ENCODE measurements at places on chromosomes 1 and 21.

DNA sequence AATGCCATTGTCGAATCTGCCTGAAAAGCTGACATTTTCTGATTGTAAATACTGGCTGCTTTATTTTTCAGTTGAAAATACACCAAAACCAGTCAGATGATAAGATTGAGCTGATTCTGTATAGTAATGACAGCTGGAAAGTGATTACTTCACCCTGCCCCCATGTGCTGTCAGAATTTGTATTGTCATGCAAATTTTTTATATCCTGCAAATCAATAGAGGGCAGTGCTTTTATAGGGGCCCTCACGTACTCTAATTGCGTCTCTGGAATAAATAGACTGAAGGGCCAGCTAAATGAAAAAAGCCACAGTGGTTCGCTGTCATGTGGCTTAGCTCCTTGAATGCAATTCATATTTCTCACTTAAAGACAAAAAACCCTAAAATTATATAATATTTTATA lies 208.6 kb downstream of the LHX8 start:
- no peak for DNase-seq

DNA sequence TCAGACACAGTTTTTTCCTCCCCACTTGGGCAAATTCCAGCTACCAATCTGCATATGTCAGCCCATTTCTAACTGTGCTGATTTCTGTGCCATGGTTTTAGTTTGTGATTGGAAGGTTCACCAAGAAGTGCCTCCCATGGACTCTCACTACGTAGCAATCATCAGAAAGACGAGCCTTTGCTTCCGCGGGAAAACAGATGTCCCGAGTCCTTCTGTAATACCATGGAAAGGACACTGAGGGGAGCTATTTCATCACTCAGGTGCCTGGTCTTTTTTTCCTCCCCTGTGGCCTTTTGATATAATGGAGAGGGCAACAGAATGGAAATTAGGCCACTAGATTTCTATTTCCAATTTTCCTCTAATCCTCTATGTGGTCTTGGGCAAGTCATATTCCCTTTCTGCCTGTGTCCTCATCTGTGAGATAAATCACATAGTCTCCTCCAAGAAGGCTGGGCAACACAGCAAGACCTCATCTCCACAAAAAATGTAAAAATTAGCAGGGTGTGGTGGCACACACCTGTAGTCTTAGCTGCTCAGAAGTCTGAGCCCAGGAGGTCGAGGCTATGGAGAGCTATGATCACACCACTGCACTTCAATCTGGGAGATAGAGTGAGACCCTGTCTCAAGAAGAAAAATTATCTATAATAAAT lies 24.8 kb downstream of the LEMD1 start:
- DNase-seq: peak; percentile 83

GRCh38 chr1:109802901-109803561 lies 39.3 kb upstream of the EPS8L3 start:
- no peak for DNase-seq

GRCh38 chr1:52551507-52552235 lies 1.2 kb downstream of the TUT4 start:
- DNase-seq: no peak

DNA sequence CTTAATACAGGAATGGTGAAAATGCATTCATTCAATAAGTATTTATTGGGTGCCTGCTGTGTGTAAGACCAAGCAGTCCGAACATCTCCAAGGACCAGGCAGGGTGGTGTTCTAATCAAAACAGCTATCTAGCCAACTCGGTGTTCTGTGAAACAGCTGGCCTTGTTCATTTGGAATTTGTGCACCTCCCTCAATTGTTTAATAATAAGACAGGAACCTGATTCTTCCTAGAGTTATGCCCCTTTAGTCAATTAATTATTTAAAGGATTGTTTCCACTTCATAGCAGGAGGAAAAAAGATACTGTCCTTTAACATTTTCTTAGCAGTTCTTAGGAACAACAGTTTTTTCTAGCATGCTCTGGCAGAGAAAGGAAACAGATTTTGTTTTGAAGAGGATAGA lies 30.4 kb downstream of the S100A10 start:
- DNase-seq: no peak

DNA sequence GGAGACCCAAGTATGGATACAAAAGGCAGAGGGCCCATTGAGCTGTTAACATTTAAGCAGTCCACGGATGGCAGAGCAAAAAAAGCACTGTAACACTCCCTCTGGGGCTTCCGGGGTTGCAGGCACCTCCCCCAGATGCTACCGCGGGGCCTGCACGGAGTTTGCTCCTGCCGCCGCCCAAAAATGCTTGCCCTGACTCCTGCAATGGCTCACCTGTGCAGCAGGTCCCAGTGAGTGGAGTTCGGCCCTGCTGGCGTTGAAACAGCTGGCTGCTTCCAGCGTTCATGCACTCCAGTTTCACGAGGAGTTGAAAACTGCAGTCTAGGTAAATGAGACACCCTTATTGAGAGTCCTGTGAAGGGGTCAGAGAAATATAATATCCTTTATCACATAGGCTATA lies 832.8 kb downstream of the NCAM2 start:
- DNase-seq: no peak

DNA sequence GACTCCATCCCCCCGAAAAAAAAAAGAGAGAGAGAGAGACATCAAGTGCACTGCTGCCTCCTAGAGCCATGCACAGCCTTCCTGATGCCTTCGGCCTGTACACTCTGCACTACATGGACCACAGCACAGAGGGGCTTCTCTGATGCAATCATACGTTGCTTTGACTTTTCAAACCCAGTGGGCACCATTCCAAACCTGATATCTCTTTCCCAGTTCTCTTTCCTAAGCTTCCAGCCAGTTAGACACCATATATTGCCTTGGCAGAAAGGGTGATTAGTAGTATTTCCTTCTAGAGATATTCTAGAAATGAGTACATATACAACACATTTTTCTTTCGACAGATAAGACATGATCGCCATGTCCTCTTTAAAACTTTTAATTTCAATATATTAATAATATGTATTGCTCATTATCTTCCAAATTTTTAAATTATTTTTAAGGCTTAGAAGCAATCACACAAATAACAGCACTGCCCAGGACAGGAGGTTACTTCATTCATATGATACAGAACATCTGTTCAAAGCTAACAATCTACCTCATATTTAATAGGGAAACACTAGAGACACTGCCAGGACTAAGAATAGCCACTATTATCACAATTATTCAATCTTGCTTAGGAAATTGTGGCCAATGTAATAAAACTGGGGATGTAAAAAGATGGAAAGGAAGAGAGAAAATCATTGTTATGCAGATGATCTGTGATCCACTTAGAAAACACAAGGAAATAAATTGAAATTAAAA lies 9.9 kb downstream of the CLCA1 start:
- DNase-seq: no peak

- DNase-seq: no peak
Observed at GRCh38 chr1:2612591-2613365, 20.0 kb downstream of the MMEL1 start.

DNA sequence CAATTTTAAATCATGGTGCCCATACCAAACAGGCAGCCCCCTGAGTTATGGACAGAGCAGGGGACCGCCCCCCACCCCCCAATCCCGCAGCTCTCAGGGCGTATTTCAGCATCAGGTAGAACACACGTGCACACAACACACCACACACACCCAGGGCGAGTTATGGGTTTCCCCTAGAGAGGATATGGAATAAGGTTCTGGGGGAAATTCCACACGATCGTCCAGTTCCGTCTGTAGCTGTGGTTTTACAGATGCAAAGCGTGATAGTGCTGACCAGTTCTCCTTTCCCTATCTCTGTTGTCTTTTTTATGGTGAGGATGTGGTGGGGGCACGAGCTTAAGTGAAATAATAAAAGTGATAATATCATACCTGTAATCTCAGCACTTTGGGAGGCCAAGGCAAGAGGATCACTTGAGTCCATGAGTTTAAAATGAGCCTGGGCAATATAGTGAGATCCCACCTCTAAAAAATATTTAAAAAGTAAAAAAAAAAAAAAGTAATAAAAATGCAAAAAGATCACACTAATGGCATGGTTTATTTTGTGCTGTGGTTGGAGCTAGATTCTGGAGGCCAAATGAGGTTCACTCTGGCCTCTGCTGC lies 25.1 kb downstream of the C2CD2 start:
- no peak for DNase-seq

GRCh38 chr1:36516372-36517010 lies 33.8 kb upstream of the CSF3R start:
- peak; percentile 90 for DNase-seq

GRCh38 chr1:27560268-27561123 lies 43.4 kb downstream of the AHDC1 start:
- no peak for DNase-seq

GRCh38 chr1:209529233-209529632 lies 54.3 kb upstream of the CAMK1G start:
- DNase-seq: no peak

DNA sequence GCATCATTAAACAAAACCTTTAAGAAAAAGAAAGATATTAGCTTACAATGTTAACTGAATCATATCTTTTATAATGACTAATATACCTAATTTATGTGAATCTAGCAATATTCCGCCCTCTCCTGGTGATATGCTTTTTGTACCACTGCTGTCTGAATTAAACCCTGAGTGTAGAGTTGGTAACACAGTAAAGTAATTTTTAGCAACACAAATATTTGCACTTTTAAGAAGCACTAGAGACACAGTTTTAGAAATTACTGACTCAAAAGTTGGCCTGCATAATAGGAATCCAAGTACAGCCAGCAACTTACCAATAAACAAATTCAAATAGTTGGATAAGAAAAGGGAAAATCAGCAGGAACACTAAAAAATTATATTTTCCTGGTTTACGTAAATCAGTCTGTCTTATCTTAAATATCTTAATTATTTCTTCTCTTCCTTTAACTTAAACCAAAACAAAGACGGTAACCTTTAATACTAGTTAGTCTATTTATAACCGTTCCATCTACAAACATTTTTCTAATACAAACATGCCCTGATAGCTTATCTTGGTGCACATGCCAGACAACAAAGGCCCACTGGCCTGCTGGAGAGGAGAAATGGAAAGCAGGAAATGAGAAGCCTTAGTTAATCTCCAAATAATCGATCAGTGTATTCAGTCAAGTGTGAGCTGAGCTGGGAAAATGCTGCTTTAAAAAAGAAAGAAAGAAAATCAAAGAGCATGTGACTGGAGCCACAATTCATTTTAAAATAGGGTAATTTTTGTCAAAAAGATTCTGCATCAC lies 246.0 kb downstream of the RERE start:
- no peak for DNase-seq

GRCh38 chr1:17594026-17594425 lies 54.5 kb downstream of the ARHGEF10L start:
- no peak for DNase-seq

DNA sequence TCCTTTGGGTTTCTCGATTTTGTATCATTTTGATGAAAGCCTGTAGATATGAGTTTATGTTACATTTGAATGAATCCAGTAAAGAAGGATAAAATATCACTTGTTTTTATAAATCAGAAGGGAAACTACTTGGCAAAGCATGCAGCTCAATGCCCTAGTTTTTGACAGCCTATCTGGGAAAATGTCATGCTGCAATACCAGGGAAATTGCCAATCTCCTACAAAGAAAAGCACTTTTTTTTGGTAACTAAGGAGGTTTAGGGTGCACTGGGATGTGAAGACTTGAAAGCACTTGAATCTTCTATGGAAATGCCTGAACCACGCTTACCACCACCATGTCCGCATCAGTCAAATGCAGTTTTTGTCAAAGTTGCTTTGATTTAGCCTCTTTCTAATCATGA lies 446.9 kb upstream of the LRRC7 start:
- no peak for DNase-seq

GRCh38 chr1:44642925-44643324 lies 31.4 kb downstream of the TMEM53 start:
- no peak for DNase-seq

DNA sequence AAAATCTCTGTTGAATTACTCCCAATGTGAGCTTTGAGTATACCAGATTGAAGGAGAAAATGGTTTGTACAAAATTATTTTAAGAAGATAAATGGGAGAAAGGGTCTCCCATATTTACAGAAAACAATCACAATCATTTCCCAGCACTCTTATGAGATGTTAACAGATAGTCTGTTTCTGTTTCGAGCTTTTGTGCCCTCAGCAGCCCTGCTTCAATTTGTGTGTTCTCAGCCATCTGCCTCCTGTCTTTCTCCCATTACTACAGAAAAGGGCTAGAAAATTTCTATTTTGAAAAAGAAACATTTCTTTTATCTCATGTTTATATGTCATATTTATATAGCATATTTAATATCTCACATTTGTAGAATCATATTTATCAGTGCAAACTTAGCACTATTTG lies 498.4 kb downstream of the TTLL7 start:
- DNase-seq: no peak

- no peak for DNase-seq
Observed at GRCh38 chr1:170175041-170175440, 29.3 kb downstream of the NTMT2 start.

DNA sequence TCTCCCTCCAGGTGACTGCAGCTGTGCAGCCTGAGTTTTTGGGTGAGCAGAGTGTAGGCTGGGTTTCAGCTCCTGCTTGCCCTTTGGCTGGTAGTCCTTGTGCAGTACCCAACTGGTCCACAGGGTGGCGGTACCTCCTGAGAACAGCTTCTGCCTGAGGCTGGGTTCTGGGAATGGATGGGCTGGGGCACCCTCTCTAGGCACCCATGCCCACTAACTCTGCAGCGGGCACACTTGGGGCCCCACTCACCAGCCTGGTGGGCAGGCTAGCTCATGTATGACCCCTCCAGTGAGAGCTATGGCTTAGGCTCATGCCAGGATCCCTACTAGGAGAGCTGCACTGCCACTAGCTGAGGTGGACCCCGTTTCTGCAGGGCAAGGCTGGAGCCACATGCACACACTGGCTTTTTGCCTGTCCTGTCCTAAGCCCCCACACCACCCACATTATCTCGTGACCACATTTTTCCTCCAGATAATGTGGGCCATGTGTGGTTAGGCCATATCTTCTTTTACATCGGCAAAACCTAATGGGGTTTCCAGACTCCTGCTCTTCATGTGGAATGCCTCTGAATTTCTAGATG lies 15.5 kb upstream of the GSTM4 start:
- DNase-seq: peak; percentile 77

DNA sequence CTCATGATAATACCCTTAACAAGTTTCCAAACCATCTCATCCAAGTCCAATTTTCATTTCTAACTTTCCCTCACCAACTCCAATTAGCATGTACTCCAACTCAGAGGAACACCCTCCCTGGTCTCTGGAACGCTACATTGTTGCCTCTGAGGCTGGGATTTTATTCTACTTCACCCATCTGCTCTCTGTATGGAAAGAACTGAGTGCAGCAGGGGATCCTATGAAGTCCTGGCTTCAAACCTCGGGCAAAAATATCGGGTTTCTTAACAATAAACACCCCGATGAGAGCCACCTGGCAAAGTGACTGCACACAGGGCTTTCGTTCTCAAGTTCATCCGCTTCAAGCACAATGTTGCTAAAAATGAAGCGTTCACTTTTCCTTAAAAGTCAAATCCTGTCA lies 99.6 kb downstream of the CRB1 start:
- DNase-seq: no peak

DNA sequence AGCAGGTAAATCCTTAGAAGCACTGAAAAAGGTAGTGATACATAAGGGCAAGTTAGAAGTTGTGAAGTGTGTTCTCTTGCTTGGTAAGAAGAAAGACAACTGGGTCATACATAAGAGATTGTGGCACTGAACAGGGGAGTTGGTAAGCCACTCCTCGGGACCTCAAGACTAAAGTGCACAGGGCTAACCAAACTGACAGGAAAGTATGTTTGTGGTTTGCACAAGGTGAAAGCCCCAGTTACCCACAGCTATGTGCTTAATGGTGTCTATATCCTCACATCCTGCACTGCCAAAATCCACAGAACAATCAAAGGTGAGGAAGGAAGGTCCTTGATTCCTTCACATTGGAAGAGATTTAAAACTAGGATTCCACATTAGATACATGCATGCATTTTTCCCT lies 276.5 kb downstream of the DNM3 start:
- no peak for DNase-seq

GRCh38 chr1:110420874-110421793 lies 13.6 kb upstream of the LAMTOR5 start:
- no peak for DNase-seq

All from iPS-NIHi11 (cell line).